ENCODE measurements at places on chromosomes 7 and 10.

GRCh38 chr10:86299562-86299961 lies 67.0 kb downstream of the GRID1 start:
- no peak for DNase-seq

- no peak for DNase-seq
Observed at GRCh38 chr7:138032770-138033169, 30.9 kb upstream of the CREB3L2 start.

GRCh38 chr7:25139536-25139935 lies 14.5 kb upstream of the CYCS start:
- no peak for DNase-seq

- DNase-seq: no peak
Observed at GRCh38 chr7:80725181-80725611, 86.8 kb downstream of the CD36 start.

DNA sequence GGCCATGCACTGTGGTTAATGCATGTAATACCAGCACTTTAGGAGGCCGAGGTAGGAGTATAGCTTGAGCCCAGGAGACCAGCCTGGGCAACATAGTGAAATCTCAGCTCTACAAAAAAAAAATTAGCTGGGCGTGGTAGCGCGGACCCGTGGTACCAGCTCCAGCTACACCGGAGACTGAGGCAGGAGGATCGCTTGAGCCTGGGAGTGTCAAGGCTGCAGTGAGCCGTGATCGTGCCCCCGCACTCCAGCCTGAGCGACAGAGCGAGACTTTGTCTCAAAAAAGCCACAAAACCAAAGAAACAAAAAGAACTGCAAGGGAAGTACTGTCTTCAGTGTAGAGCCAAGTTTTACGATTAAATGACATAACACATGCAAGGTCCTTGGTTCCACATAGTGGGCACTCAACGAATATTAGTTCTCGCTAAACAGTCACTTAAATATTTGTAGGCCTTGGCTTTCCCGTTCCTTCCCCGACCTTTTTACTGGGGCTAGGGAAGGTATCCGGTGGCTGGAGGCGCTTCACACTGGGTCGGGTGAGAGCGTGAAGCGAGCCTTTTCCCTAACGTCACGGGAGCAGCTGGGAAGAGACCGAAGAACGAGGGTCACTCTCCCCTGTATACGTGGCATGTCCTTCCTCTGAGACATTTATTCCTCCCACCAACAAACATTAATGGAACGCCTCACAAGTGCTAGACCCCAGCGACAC lies 993 bp upstream of the SND1 start:
- no peak for DNase-seq

DNA sequence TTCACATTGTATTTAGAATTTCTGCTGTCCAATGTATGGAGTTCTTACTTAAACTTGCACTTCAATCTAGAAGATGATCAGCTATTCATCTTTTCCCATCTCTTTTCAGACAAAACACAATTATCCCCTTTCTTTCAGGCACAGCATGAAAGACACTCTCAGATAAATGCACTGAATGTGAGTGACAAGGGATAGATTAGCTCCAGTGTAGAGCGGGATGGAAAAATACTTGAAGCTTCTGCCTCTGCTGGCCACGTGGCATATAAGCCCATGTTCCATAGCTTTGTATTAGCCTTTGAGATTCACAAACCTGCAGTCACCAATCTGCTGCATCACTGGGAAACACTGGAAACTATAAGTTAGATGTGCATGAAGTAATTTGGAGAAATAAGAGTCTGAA lies 162.2 kb upstream of the FAM3C start:
- DNase-seq: no peak

DNA sequence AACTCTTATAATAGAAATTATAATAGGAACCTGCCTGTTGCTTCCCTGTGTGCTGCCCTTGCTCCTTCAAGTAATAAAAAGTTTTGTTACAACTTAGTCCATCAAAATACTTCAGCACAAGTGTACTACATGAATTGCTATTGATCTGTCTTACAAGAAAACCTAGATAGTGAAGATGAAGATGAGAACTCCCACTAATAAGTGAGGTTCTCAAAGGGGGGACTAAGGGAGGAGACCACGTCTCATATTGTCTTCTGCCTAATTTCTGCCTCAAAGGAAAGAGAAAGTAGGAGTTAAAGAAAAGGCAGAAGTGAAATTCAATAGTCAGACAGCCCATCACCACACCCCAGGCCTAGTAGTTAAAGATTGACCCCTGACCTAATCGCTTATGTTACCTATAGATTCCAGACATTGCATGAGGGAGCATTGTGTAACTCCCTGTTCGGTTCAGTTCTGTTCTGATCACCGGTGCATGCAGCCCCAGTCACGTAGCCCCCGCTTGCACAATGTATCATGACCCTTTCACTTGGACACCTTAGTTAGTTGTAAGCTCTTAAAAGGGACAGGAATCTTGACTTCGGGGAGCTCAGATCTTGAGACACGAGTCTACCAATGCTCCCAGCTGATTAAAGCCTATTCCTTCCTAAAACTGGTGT lies 18.2 kb upstream of the CHST3 start:
- DNase-seq: no peak

DNA sequence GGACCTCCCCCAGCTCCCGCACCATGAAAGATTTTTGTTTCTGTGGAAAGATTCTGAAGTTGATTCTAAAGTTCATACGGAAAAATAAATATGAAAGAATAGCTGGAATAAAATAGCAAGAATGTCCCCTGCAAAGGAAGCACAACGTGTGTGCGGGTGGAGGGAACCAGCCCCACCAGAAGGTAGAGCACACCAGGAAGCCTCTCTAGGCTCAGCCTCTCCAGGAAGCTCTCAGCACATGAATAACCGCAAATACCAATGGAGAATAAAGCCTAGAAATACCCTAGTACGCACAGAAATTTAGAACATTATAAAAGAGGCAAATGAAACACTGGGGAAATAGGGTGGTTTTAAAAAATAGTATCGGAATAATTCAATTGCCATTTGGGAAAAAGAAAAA lies 24.6 kb upstream of the FAM170B start:
- no peak for DNase-seq

GRCh38 chr10:9126728-9127127 lies 1072.2 kb downstream of the GATA3 start:
- DNase-seq: no peak

DNA sequence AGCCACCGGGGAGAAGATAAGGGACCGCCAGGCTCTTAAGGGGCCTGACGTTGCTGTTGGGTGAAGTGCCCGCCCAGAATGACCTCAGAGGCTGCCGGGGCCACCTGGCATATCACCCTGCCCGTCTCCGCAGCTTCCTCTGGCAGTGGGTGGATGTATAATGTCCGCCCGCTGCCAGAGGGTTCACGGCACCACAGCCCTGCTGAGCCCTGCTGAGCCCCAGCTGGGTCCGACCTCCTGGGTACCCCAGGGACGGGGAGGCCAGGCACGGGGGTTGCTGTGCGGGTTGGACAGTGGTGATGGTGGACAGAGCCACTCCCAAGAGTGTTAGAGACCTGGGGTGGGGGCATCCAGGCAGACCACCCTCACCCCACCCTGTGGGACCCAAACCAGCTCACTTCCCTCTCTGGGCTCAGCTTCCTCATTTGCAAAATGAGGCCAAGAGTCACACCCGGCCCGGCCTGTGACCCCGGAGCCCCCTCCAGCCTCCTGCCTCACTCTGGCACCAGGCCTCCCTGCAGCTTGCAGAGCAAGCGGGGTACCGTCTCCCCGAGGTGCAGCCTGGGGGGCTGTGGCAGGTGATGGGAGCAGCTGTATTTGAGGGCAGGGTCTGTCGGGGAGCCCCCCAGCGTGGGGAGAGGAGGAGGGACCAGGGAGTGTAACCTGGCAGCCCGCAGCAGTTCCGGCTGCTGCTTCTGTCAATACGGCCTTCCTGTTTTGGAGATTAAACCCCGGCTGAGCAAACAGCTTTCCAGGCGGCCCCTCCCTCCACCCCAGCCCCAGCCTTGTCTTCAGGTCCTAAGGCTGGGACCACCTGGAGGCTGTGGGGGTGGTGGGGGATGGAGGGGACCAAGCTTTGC lies 8.4 kb upstream of the LFNG start:
- DNase-seq: peak; percentile 75

DNA sequence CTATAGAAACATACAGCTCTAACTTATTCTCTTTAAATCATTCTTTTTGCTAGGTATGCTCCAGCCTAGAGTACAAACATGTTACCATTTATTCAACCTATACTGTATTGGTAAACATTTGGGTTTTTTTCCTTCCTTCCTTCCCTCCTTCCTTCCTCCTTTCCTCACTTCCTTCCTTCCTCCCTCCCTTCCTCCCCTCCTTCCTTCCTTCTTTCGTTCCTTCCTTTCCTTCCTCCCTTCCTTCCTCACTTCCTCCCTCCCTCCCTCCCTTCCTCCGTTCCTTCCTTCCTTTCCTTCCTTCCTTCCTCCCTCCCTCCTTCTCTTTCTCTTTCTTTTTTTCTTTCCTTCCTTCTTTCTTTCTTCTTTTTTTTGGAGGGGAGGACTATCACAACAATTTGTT lies 286.7 kb upstream of the PRKCQ start:
- no peak for DNase-seq

Measured in aorta (tissue), 5 donors.